ENCODE measurements at places on chromosomes 3 and 15.

DNA sequence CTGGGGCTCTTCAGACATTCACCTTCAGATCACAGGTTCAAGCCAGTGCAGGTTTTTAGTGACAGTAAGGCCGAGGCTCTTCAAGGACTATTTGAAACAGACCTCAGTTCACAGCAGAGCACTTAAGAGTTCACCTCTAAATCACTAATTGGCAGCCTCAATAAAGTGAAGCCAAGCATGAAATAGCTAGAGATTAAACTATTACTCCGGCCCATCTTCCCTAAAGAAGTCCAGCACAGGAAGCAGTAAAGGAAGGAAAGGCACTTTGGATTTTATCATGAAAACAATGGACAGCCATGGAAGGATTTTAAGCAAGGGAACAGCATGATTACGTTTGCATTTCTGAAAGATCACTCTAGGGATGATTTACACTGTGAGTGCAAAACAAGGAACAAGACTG, 27.6 kb upstream of the ARL6 start:
- DNase-seq: no peak
- H3K27me3 ChIP-seq: no peaks in the 10 kb centered on the region
- no peak overlapping the region for H3K27ac ChIP-seq

DNA sequence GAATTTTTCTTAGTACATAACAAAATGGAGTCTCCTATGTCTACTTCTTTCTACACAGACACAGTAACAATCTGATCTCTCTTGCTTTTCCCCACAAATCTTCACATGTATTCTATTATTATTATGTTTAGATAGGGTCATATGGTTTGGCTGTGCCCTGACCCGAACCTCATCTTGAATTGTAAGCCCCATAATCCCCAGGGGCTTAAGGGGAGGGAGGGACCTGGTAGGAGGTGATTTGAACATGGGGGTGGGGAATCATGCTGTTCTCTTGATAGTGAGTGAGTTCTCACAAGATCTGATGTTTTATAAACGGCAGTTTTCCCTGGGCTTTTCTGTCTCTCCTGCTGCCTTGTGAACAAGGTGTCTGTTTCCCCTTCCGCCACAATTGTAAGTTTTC, 86.7 kb upstream of the SELENOK start:
- no peaks in the 10 kb centered on the region for H3K27me3 ChIP-seq
- DNase-seq: no peak
- H3K4me3 ChIP-seq: no peak overlapping the region
- H3K4me1 ChIP-seq: no peaks in the 10 kb centered on the region
- no peak overlapping the region for H3K27ac ChIP-seq
- H3K36me3 ChIP-seq: no peaks in the 10 kb centered on the region

DNA sequence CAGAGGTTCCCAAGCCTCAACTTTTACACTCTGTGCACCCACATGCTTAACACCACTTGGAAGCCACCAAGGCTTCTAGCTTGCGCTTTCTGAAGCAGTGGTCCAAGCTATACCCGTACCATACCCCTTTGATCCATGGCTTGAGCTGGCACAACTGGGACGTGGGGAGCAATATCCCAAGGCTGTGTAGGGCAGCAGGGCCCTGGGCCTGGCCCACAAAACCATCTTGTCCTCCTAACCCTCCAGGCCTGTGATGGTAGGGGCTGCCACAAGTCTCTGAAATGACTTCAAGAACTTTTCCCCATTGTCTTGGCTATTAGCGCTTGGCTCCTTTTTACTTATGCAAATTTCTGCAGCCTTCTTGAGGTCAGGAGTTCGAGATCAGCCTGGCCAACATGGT, 16.0 kb upstream of the PSMA4 start:
- H3K4me3 ChIP-seq: no peak overlapping the region
- H3K27ac ChIP-seq: no peak overlapping the region
- H3K36me3 ChIP-seq: no peaks in the 10 kb centered on the region

DNA sequence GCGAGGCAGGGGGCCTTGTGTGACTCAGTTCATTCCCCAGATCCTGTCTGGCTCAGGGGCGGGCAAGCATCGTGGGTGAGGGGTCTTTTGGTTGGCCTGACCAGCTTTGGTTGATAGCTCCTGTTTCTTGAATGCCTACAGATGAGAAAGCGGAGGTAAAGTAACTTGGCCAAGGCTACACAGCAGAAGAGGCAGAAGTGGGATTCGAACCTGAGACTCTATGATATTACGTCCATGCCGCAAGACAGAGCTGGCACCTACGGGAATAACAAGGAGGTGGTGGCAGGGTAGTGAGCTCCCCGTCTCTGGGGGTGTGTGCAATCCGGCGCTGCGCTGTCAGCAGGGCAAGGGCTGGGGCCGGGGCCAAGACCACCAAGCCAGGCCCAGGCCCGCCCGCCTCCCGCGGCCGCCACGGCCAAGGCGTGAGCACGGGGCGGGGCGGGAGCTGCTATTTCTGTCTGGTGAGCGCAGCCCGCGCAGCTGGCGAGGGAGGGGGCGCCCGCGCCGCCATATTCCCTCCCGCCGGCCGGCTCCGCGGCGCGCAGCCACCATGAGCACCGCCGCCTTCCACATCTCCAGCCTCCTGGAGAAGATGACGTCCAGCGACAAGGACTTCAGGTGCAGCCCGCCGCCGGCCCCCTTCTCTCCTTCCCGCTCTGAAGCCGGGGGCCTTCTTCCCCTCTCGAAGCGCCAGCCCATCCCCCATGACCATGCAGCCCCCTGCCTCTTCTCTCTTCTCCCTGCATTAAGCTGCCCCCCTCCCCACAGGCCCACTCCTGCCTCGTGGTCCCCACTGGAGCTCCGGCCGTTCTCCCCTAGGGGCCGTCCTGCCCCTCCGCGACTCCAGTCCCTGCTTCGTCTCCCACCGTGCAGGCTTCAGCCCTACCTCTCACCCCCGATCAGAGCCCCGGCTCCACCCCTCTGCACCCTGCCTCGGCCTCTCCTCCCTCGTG, at the start of gene CAND2:
Gene CAND2, plus strand, starts transcription at position 510 of the 953 bp plus-strand sequence. Its CDS starts 41 bp downstream, at position 551.
- peak within 1 kb of the TSS; percentile 35 for H3K27ac ChIP-seq
- H3K27me3 ChIP-seq: no peaks in the 10 kb centered on the region
- peaks cover 24% of the 10 kb centered on the region for H3K4me1 ChIP-seq
- DNase-seq: no peak

GRCh38 chr3:25294169-25294805, 133.8 kb upstream of the RARB start:
- DNase-seq: no peak
- no peak overlapping the region for H3K27ac ChIP-seq
- H3K27me3 ChIP-seq: no peaks in the 10 kb centered on the region
- H3K36me3 ChIP-seq: no peaks in the 10 kb centered on the region

GRCh38 chr3:36796161-36796560, 31.8 kb upstream of the DCLK3 start:
- H3K36me3 ChIP-seq: no peaks in the 10 kb centered on the region
- no peak overlapping the region for H3K4me3 ChIP-seq
- H3K27ac ChIP-seq: no peak overlapping the region
- H3K27me3 ChIP-seq: no peaks in the 10 kb centered on the region
- H3K4me1 ChIP-seq: no peaks in the 10 kb centered on the region

DNA sequence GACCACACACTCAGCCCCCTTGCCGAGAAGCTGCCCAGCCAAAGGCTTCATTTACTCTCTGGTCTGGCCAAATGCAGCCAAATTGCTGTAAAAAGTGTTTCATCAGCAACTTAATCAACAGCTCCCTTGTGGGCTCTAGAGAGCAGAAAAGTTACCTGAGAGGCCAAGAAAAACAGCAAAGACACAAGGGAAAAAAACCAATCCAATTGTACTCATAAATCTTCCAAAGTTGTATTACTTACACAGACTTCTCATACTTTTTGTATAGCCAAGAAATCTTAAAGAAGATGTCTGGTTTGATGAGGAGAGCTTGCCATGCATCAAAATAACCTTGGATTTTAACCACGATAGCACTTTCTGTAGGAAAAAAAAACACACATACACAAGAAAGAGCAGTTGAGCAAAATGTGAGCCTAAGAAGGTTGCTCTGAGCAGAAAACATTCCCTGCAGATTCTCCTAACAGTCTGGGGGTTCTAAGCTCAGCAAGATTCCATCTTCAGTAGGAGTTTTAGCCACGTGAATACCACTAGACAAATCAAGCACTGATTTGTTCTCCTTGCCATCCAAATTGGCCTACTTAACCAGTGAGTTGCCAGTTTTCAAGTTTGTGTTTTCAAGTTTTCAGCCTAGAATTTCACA, 120.0 kb downstream of the CYP19A1 start:
- no peak overlapping the region for H3K27ac ChIP-seq
- no peaks in the 10 kb centered on the region for H3K36me3 ChIP-seq
- H3K27me3 ChIP-seq: no peaks in the 10 kb centered on the region
- no peak overlapping the region for H3K4me3 ChIP-seq

- no peaks in the 10 kb centered on the region for H3K36me3 ChIP-seq
- DNase-seq: no peak
- no peaks in the 10 kb centered on the region for H3K4me1 ChIP-seq
- H3K4me3 ChIP-seq: no peak overlapping the region
Measured at GRCh38 chr3:197256836-197257444, 41.5 kb downstream of the DLG1 start.

DNA sequence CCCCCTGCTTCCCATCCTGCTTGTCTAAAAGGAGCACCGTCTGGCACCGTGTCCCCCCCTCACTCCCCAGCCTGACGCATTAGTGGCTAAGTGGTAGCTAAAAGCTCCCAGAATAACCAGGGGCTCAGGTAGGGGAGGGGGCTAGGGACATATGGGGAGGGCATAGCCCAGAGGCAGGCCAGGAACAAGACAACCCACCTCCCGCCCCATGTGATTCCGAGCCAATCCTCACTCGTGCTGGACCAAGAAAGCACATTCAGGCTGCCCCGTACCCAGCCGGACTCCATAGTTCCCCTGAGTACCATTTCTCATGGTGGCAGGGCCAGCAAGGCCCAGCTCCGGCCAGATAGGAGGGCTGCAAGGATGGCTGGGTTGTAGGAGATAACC, 11.5 kb downstream of the SEMA7A start:
- no peak for DNase-seq
- no peaks in the 10 kb centered on the region for H3K4me1 ChIP-seq
- no peak overlapping the region for H3K4me3 ChIP-seq
- no peaks in the 10 kb centered on the region for H3K27me3 ChIP-seq
- H3K27ac ChIP-seq: no peak overlapping the region
- H3K36me3 ChIP-seq: no peaks in the 10 kb centered on the region

GRCh38 chr3:45103753-45104714, 42.1 kb downstream of the CDCP1 start:
- no peak overlapping the region for H3K4me3 ChIP-seq
- no peak overlapping the region for H3K27ac ChIP-seq
- H3K36me3 ChIP-seq: no peaks in the 10 kb centered on the region
- no peak for DNase-seq
- H3K4me1 ChIP-seq: no peaks in the 10 kb centered on the region
- no peaks in the 10 kb centered on the region for H3K27me3 ChIP-seq

GRCh38 chr3:183327343-183327742, 74.3 kb downstream of the B3GNT5 start:
- no peak overlapping the region for H3K4me3 ChIP-seq
- H3K36me3 ChIP-seq: no peaks in the 10 kb centered on the region
- H3K27ac ChIP-seq: no peak overlapping the region
- H3K27me3 ChIP-seq: no peaks in the 10 kb centered on the region
- H3K4me1 ChIP-seq: no peaks in the 10 kb centered on the region

- no peak overlapping the region for H3K27ac ChIP-seq
- DNase-seq: no peak
- H3K27me3 ChIP-seq: no peaks in the 10 kb centered on the region
- no peaks in the 10 kb centered on the region for H3K36me3 ChIP-seq
- H3K4me3 ChIP-seq: no peak overlapping the region
Measured at GRCh38 chr3:19645093-19645492, 288.9 kb downstream of the EFHB start.

GRCh38 chr3:65490114-65490513, 548.6 kb downstream of the MAGI1 start:
- no peaks in the 10 kb centered on the region for H3K27me3 ChIP-seq
- no peaks in the 10 kb centered on the region for H3K4me1 ChIP-seq
- H3K36me3 ChIP-seq: no peaks in the 10 kb centered on the region
- no peak for DNase-seq
- H3K27ac ChIP-seq: no peak overlapping the region
- no peak overlapping the region for H3K4me3 ChIP-seq

DNA sequence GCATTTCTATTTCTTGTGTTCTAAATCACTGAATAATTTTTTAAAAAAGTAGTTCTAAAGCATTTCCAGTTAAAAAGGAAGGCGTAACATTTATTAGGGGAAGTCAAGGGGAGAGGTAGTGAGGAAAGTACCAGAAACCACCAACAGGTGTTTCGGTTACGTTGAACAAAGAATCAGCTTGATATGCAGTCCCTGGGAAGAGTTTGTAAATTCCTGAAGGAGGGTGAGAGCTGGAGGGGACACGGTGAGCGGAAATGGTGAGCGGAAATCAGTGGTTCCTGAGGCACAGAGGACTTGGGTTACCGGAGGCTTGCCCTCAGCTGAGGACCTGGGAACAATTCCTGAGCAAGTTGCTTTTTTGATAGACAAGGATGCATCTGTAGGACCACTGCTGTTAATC, 17.8 kb downstream of the MAP2K1 start:
- H3K27ac ChIP-seq: peak overlapping the region; percentile 47
- DNase-seq: no peak
- H3K4me3 ChIP-seq: no peak overlapping the region
- no peaks in the 10 kb centered on the region for H3K27me3 ChIP-seq

DNA sequence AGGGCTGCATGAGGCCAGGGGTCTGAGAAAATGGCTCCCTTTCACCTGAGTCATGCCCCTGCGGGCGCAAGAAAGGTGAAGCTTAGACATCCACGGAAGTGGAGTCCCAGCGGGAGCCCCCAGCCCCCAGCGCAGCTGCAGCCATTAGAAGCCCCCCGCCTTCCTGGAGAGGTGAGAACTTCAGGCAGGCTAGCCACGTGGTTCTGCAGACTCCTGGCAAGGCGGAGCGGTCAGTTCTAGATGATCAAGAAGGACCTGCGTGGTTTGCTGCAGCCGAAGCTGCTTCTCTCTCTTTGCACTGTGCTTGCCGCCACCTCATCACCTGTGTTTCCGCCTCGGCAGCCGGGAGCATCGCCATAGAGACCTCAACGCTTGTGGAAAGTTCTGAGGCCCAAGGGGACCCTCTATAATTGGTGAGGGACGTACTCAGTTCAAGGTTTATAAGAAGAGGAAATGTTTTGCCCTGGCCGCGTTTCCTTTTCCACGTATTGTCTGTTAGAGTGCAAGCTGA, 15.8 kb upstream of the KCNMB3 start:
- no peak overlapping the region for H3K4me3 ChIP-seq
- DNase-seq: no peak
- H3K27ac ChIP-seq: no peak overlapping the region
- no peaks in the 10 kb centered on the region for H3K36me3 ChIP-seq

GRCh38 chr15:60585743-60586708, 107.1 kb upstream of the ICE2 start:
- H3K4me1 ChIP-seq: peaks cover 64% of the 10 kb centered on the region
- H3K27ac ChIP-seq: peak overlapping the region; percentile 33
- H3K36me3 ChIP-seq: no peaks in the 10 kb centered on the region
- H3K27me3 ChIP-seq: no peaks in the 10 kb centered on the region

DNA sequence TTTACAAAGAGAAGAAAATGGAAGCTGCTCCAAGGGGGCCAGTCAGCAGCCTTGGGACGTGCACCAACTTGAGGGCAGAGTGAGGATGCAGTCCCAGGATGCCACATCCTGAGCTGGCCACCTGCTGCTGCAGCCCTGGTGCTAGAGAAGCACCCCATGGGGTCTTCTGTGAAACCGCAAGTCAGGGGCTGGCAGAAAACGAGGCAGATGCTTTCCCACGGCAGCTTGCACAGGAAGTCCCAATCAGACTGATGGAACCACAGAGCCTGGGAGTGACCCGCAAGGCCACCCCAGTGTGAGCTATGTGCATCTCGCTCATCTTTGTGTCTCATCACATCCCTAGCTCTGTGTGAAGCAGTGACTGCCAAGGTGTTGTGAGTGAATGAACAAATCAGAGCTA, 76.5 kb downstream of the NUP210 start:
- no peak for DNase-seq
- H3K27me3 ChIP-seq: no peaks in the 10 kb centered on the region
- no peak overlapping the region for H3K27ac ChIP-seq
- H3K36me3 ChIP-seq: peaks cover 38% of the 10 kb centered on the region
- H3K4me1 ChIP-seq: no peaks in the 10 kb centered on the region

Data from liver (tissue), 10 donors.